Islet precursor cell (in vitro differentiated cells): ENCODE measurements at places on chromosomes 4 and X.

GRCh38 chr4:160814726-160815125 lies 1349.1 kb downstream of the FSTL5 start:
- DNase-seq, result no peak

- DNase-seq, result no peak
These were observed 37.9 kb downstream of the ACOX3 start for GRCh38 chr4:8402640-8403039.

DNA sequence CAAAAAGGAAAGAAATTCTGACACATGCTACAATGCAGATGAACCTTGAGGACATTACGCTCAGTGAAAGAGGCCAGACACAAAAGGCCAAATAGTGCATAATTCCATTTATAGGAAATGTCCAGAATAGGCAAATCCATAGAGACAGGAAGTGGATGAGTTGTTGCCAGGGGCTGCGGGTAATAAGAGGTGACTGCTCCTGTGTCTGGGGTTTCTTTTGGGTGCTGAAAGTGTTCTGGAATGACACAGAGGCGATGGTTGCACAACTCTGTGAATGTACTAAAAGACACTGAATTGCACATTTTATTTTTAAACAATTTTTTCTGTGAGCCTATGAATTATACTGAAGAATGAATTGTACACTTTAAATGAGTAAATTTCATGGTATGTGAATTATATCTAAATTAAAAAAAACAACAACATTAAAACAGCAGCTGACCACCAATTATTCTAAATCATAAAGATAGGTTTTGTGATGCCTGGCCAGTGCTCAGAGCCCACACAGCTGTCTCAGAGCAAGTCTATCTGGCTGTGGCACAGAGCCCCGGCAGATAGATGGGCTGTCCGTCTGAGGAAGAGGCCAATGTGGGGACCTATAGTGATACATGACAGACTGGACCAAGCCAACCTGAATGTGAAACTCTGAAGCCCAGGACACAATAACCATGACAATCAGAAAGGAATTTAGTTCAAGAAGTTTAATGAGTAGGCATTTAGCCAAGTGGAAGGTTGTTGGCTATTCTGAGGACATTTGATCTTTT lies 23.5 kb upstream of the IRAK1 start:
- no peak for DNase-seq

DNA sequence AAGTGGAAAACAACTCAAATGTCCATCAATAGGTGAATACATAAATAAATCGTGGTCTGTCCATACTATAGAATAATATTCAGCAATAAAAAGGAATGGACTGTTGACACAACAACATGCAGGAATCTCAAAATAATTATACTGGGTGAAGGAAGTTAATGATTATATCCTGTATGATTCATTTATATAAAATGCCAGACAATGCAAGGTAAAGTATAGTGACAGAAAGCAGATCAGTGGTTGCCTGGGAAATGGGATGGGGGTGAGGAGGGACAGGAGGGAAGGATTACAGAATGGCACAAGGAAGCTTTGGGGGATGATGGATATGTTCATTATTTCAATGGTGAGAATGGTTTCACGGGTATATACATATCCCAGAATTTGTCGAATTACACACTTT lies 12.3 kb downstream of the PYURF start:
- DNase-seq, result no peak

GRCh38 chrX:153379508-153379907 lies 21.6 kb downstream of the PNMA6E start:
- DNase-seq, result no peak

DNA sequence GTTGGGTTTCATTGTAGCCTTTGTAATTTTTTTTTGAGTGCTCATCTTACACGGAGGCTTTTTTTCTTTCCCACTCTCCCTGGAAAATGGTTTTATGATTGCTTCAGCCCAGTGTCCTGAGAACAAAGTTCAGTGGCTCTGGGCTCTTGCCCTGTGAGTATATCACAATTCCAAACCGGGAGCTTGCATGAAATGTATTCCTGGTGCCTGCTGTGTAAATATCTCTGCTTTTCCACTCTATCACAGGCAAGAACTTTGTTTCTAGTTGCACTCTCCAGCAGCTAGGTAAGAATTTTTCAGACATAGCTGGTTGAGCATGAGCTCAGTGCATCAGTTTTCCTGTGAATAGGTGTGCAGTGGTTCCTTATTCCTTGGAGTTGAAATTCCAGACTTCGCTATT lies 60.8 kb downstream of the SUPT20HL2 start:
- DNase-seq, result no peak

DNA sequence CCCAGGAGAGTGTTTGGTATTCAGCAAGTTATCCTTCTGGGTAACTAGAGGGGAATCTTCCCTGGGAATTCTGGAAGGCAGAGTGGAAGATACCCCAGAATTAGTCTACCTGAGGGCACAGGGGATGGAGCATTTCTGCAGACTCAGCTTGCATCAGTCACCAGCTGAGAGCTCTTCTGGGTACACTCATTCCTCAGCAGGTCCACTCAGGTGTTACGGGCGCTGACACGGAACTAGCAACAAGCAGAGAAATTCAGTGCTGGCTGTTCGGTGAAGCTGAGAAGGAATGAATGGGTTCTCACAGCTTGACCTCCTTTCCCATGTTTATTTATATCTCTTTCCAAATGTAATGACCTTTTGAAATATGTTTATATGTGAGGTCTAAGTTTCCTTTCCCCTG lies 106.0 kb upstream of the PNPLA4 start:
- no peak for DNase-seq

DNA sequence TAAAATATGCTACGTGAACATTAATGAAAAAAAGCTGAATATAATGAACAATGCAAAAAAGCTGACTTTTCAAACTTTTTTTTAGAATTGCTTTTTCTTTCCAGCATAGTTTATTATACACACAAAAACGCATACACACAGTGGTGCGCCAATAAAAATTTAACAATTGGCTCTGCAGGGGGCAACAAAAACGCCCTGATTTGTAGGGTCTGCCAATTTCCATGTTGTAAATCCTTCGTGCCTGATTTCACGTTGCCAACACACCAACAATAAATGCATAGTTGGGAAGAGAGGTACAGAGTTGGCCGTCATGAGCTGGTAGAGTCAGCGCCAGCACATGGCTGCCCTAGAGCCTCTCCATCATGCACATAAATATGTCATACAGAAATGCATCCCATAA lies 333.1 kb downstream of the MAPK10 start:
- no peak for DNase-seq

- DNase-seq, result no peak
These were observed 29.0 kb downstream of the COQ2 start for GRCh38 chr4:83255584-83255983.

- DNase-seq, result no peak
These were observed 1027.3 kb downstream of the PCDH18 start for GRCh38 chr4:136505020-136505419.

DNA sequence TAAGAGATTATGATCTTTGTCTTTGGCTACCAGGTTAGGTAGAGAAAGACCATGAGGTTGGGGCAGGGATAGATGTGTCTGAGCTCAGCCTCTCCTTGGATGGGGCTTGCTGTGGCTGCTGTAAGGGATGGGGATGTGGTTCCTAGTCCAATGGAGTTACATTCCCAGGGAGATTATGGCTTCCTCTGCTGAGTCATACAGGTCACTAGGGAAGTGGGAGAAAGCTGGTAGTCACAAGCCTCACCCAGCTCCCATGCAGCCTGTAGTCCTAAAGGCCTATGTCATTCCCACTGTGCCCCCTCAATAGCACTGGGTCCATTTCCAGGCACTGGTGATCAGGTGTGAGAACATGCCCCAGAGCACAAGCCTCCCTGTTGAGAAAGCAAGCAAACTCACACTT lies 70.6 kb upstream of the CENPE start:
- DNase-seq, result no peak

DNA sequence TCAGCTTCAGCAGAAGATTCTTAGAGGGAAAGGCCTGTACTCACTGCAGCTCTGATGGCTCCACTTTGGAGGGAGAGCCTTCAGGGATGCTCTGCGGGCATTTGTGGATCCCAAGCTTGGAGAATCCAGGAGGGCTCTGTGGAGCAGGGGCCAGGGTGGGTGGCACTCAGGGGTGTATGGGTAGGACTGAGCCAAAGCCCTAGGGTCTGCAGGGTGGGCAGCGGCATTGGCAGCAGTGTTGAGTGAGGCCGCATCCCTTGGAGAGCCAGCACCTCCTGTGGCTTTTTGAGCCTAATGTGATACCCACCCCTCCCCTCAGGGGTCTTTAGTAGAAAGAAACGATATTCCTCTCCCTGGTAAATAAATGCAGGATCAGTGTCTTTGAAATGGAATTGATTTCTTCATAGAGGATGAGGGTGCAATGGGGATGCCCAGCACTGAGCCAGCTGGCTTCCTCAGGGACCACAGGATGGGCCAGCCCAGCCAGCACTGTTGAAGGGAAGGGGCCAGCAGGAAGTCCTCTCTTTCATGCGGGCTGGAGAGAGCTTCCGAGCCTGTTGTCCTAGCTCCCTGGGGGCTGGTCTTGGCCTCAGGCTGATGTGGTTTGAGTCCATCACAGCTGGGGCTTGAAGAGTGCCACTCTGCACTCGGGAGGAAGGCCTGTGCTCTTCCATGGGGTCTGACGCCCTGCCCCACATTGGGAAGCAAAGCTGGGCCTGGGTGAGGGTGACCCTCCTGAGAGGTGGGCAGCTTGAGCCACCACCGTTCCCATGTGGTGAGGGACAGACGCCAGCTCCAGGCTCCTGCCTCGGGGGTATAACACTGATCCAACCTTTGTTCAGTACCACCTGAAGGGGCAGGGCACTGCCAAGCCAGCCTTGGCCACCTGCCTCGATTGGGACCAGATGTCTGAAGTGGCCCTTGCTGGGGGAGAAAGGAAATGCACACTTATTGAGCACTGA lies 49.5 kb downstream of the PSAPL1 start:
- DNase-seq, result peak; percentile 37

DNA sequence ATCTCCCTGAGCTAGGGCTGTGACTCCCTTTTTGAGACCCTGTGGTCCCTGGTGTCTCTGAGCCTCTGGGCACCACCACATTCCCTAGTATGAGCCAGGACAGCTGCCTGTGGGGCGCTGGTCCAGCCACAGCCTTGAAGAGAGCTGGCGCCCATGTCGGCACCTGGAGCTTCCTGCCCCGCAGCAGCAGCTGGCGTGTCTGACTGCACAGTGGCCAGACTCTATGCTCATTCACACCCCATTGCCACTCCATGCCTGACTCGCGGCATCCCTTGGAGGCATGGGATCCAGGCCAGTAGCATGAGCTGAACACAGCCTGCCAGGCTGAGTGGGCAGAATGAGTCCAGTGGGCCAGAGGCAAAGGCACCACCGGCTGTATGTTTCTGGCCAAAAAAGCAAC lies 8.3 kb upstream of the SPP1 start:
- DNase-seq, result no peak

GRCh38 chrX:93332329-93332728 lies 341.0 kb downstream of the NAP1L3 start:
- DNase-seq, result no peak

DNA sequence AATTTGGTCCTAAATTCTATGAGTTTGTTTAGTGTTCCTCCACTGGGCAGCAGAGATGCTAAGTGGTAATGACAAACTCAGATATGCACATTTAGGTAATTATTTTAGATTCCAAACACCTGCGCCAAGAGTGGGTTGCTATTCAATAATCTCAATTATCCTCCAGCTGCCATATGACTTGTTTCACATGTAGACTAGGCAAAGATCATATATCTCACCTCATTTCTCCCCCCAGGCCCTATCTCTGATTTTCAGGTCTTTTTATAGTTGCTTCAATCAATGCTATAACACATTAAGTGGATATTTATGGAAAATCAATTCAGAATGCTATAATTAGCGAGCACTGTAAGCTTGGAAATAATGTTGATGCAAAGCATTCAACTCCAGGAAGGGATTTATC lies 217.6 kb downstream of the KCTD8 start:
- no peak for DNase-seq

DNA sequence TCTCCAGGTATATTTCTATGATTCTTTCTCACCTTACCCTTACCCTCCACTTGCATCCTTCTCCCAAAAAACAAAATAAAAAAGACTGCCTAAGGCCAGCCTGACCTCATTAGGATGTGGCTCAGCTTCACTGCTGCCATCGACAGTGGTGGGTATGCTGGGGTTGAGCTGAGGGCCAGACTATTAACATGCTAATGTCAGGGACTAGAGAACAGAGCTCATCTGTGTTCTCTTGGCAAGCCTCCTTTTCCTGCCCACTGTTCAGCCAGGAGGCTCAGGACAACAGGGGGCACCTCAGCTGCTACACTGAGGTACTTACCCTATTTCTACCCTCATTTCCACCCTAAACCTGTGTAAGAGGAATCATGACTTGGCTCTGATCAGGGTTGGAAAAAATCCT lies 59.3 kb downstream of the MSN start:
- DNase-seq, result no peak

DNA sequence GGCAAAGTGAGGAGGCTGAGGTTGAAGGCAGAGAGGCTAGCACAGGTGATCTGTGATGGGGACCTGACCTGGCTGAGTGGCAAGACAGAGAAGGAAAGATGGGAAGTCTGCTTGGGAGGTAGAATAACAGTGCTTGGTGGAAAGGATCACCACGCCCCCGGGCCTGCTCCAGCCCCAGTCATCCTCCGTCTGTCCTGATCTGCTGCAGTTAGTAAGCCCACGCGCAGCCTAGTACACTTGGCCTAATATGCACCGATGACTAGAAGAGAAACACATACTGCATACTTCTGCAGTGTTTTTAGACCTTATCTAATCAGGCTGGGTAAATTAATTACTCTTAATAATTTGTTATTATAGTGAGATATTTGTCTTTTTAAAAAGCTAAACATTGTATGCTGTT lies 103.7 kb upstream of the KLF3 start:
- DNase-seq, result no peak

- no peak for DNase-seq
These were observed 46.1 kb downstream of the SLIT2 start for GRCh38 chr4:20297783-20298182.

DNA sequence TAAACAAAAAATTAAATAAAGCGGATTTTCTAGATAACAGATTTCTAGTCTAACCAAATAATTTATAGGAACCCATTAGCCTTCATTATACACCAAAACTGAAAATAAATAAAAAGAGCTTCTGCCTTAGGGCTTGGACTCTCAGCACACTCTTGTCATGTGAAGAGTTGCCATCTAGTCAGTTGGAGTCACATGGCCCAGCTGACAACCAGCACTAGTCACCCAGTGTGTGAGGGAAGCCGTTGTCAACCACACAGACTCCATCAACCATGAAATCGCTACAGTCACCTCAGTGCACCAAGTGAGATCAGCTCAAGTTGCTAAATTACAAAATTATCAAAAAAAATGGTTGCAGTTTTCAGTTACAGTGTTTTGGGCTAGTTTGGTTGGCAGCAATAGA lies 470.0 kb downstream of the GASK1B start:
- DNase-seq, result no peak

DNA sequence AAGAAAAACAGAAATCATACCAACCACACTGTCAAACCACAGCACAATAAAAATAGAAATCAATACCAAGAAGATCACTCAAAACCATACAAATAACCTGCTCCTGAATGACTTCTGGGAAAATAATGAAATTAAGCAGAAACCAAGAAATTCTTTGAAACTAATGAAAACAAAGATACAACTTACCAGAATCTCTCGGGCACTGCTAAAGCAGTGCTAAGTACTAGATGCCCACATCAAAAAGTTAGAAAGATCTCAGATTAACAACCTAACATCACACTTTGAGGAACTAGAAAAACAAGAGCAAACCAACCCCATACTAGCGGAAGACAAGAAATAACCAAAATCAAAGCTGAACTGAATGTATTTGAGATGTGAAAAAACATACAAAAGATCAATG lies 33.2 kb downstream of the AWAT2 start:
- no peak for DNase-seq
